SJSA1 (cell line): ENCODE measurements at places on chromosomes 7 and 10. TPM values are rescaled to one million over a fixed set of nuclear protein-coding genes. Genes with fewer than 3 reads are reported as not detected.

Gene TMEM236
- total RNA-seq = 0.08 TPM in 1 of 2 replicates, not detected in the other

Gene GPR85
- 2.3 and 7.1 TPM in 2 replicates for total RNA-seq

DNA sequence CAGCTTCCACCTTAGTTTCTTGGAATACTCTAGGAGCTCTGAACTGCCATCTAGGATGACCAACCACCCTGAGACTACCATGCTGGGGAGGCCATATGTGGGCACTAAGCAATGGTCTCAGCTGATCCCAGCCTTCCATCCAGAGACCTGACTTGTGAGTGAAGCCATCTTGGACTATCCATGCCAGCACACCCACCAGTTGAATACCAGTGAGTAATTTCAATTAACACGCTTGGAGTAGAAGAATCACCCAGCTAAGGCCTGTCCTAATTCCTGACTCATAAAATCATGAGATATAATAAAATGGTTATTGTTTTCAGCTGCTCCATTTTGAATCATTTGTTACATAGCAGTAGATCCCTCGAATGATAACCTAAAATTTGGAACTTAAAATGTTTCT lies 5.2 kb upstream of the KIF5B start:
- DNase-seq = no peak

- DNase-seq = no peak
Measured at GRCh38 chr7:39810710-39811109, 139.3 kb upstream of the CDK13 start.

- DNase-seq = no peak
Measured at GRCh38 chr7:107233-107632, 85.1 kb upstream of the FAM20C start.

Gene SNCG
- total RNA-seq = 0.74 TPM in 1 of 2 replicates, not detected in the other
